ENCODE measurements at places on chromosomes 12 and 14.

- no peak for DNase-seq
Observed at GRCh38 chr14:61489932-61490331, 168.6 kb downstream of the PRKCH start.

DNA sequence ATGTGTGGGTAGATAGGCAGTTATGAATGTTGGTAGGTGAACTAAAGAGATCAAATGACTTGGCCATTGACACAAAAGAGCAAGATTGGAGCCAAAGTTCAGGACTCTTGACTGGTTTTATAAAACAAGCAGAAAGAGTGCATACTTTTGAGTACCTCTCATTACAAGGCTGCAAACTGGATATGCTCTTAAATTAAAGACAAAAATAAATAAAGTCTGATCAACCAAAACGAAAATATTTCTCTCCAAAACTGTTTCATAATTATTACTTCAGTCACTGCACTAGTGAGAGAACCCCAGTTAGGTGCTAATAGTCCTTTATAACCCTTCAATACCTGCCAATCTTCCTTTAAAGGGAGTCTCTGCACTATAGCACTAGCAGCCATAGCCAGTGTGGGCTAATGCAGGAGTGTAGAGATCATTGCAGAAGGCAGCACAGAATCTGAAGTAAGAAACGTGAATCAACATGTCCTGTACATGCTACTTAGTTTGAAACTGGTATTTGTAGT, 147.1 kb downstream of the FOXA1 start:
- no peak for DNase-seq

GRCh38 chr12:132489078-132489601, 811 bp upstream of the FBRSL1 start:
- peak; percentile 60 for DNase-seq

DNA sequence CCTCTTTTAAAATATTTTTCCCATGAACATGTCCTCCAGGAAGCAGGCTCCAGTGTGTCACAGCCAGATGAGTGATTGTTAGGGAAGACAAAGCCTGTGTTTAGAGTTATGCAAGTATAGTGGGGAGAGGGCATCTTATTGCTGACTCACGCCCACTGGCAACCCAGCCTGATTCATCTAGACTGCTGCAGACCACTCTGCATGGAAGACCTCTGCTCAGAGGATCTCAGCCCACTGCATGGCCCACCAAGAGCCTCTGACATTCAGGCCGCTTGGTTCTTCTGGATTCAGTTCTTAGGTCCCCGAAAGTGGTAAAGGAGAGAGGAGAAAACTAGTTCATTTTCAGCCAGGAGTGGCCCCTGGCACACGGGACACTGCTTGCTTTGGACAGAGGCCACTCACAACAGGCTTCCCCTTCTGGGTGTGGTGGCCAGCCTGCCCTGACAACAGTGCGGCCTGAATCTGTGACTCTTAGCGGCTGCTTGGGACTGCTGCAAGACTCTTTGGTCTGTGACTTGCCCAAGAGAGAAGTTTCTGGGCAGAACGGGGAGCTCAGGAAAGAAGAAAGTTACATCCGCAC, 266.3 kb downstream of the ZFP36L1 start:
- DNase-seq = no peak

DNA sequence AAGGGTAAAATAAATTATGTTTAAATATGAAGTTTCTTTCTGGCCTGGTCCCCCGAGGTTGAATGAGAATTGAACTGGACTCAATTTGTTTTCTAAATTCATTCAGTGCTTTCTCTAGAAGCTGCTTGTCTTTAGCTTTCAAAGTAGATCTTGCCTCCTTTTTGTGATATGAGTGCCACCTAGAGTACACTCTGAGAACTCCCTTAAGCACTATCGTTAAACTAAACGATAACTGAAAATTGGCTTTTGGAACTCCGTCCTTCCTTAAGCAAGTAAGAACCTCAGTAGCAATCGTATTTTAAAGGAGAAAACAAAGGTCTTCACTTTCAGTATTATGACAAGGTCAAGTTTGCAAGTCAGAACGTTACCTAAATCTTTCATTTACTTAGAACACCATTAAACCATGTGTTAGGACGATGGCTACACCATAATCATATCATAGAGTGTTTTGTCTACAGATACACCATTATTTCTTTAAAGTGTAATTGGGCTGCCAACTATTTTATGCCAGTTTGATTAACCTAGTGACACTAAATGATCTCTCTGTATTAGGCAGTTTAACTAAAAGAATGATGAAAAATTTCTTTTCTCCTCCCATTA, 364.8 kb downstream of the SNAPC1 start:
- DNase-seq = no peak

DNA sequence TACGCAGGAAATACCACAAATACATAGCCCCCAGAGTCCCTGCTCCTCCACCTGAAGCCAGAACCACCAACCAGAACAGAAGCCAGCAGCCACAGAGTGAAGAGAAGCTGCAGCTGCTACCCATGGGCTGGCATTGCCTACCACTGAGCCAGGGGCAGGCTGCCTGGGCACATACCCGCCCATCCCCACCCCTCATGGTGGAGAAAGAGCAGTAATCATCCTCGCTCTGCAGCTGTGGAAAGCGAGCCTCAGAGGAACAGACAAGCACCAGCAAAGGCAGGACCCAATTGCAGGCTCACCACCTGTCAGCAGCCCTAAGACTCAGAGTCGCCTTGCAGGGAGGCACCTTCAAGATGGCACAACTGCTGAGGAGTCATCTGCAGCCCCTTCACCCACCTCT, 11.2 kb upstream of the CD9 start:
- no peak for DNase-seq

- DNase-seq = no peak
Observed at GRCh38 chr14:63296060-63296563, 22.6 kb downstream of the GPHB5 start.

DNA sequence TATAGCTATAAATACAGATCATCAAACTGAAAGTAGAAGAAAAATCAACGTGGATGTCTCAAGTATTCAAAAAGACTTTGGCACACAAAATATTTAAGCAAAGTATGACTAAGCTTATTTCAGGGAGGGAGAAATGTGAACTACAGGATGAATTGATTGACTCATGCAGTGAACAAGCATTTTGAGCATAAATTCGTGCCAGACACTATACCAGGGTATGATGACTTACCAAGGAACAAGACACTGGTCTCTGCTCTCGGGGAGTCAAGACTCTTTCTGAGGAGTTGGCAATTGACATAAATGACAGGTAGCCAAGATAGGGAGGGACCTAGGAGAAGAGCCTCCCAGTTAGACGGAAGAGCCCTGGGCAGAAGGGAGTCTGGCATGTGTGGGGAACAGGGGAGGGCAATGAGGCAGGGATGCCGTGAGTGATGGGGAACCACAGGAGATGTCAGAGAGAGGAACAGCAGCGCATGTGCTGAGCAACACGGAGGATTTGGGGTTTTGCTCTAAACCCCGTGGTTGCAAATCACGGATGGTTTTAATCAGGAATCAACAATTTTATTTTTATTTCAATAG, 115.2 kb downstream of the TMEM132D start:
- DNase-seq = no peak

DNA sequence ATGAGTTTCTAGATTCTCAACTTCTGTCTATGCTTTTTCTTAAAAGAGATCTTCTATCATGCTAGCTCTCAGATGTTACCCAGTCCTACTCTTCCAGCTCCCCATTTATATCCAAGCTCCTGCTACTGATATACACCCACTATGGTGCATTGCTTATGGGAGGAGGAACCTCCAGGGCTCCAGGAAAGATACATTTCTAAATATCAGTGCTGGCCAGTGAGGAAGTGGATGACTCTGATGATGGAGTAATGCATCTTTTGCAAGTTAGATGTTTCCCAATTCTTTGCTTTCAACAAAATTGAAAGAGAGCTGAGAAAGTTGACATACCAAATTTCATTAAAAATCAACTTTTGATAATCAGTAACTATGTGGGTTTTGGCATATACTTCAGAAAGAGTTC, 105.7 kb upstream of the RESF1 start:
- no peak for DNase-seq

DNA sequence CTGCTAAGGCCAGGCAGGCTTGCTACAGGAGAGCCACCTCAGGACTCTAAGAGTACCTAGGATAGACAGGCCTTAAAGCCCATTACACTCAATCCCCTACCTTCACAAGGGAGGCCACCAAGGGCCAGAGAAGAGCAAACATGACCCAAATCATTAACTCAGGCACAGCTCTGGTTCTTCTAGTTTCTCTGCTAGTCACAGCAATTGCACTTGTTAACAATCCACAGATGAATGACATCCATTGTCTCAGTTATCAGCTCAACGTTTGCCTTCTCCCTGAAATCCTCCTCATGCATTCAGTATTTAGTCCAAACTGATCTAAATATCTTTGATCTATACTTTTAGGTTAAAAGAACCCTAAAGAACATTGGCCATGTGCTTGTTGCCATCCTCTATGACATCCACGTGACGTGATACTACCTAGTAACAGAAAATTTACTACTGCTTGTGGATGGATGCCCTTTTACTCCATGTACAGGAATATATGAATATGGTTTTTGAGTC, 164.5 kb downstream of the STXBP6 start:
- DNase-seq = no peak
